ENCODE measurements at places on chromosomes 6 and 20.

GRCh38 chr20:59955131-59955796 is 3.0 kb upstream of the CDH26 start:
- DNase-seq: no peak

GRCh38 chr6:21180155-21180554 is 413.4 kb upstream of the SOX4 start:
- DNase-seq: no peak

- DNase-seq: no peak
Measured at GRCh38 chr6:134230940-134231339, 87.0 kb downstream of the SGK1 start.

GRCh38 chr20:43820731-43821330 is 93.8 kb upstream of the TOX2 start:
- no peak for DNase-seq

DNA sequence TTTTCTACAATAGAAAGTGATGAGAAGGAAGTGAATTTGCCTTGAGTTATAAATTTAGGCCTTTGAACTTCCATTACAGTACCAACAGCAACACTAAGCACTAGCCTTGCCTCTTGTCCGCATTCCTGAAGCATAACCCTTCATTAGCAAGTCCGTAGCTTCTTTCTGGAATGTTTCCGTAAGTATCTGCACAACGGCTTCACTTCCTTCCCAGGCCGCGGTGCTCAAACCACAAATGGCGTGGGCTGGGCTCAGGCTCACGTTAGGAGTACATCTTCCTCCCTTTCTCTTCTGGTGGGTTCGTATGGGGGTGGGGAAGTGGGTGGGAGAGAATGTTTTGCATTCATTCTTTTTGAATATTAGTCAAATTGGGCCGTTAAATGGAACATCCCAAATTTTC is 193.8 kb upstream of the SNX9 start:
- DNase-seq: no peak

Measured in AG09309 (cell line).